Stimulated activated CD8-positive, alpha-beta memory T cell treated with anti-CD3 and anti-CD28 coated beads, Interleukin-15, amount 100 ng/mL, for 48 hours (primary cell): ENCODE measurements at places on chromosomes 13 and 19.

- DNase-seq, result no peak
Measured at GRCh38 chr13:86020351-86021002, 221.3 kb upstream of the SLITRK6 start.

GRCh38 chr13:20303636-20304035 is 71.5 kb upstream of the GJB6 start:
- DNase-seq, result no peak

DNA sequence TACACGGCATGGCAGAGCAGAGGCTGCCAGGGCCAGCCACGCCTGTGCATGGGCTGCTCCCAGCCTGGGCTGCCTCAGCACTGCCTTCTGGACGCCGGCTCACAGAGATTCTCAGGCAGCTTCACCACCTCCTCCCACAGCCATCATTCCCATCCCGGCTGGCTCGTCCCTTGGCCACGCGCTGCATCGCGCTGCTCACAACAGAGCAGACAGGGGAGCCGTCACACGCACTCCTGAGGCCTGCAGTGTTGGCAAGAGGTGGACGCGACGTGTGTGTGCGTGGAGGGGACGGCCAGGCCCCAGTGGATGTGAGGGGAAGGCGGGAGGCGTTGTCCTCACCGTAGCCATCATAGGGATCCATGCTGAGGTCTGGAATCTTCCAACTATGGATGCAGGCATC is 7.6 kb upstream of the PRKD2 start:
- DNase-seq, result no peak

DNA sequence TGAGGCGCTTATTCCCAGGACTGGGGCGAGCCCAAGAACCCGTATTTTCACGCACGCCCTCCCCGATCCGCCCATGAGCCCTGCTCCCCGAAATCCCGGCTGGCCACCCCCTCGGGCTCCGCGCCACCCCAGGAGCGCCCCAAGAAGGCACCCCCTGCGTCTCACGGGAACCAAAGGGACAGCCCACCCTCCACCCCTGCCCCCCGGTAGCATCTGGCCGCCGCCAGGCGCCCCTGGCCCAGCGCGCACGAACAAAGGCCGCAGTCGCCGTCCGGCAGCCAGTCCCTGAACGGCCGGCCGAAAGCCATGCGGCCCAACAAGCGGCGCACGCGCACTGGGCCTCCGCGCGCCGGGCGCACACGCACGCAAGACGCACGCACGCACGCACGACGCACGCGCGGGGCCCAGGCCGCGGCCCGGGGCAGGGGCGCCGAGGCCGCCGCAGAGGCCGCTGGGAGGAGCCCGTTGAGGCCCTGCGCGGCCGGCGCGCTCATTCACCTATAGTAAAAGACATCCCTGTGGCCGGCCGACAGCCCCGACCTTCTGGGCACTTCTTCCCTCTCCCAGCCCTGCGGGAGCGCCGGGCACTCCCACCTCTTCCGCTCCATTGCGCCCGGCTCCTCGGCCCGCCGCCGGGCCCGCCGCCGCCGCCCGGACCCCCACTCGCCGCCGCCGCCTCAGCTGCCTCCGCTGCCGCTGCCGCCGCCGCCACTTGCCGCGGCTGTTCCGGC is 476 bp downstream of the MBD3 start:
- DNase-seq, result peak; percentile 78

DNA sequence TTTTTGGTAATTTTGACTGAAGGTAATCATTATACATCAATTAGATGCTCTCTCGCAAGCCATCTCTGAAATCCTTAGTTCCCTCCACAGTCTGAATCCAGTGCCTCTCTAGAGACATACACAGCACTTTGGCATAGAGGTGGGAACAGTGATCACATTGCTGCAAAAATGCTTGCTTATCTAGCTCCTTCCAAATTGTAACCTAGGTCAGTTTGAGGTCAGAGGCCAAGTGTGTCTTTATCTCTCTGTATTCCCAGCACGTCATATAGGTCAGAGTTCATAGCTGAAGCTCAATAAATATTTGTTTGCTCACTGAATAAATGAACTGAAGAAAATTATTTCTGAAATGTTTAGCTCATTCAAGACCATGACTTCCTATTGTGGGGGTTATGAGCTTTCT is 462.5 kb downstream of the DIAPH3 start:
- no peak for DNase-seq

GRCh38 chr13:97695684-97696083 is 257.8 kb upstream of the IPO5 start:
- DNase-seq, result no peak
